ENCODE measurements at places on chromosomes 12 and 14.

GRCh38 chr12:56851462-56851861, 82.7 kb downstream of the SDR9C7 start:
- DNase-seq: no peak

- peak; percentile 7 for DNase-seq
Observed at GRCh38 chr14:34554540-34555250, 15.2 kb upstream of the EAPP start.

- no peak for DNase-seq
Observed at GRCh38 chr14:64704143-64704742, at the start of gene PLEKHG3. Gene PLEKHG3, plus strand, starts transcription at chr14:64704424. Its CDS starts 23,208 bp downstream, at chr14:64727632.

GRCh38 chr12:106359646-106360399, 2.3 kb downstream of the POLR3B start:
- no peak for DNase-seq
